ENCODE measurements at places on chromosomes 5 and 9.

DNA sequence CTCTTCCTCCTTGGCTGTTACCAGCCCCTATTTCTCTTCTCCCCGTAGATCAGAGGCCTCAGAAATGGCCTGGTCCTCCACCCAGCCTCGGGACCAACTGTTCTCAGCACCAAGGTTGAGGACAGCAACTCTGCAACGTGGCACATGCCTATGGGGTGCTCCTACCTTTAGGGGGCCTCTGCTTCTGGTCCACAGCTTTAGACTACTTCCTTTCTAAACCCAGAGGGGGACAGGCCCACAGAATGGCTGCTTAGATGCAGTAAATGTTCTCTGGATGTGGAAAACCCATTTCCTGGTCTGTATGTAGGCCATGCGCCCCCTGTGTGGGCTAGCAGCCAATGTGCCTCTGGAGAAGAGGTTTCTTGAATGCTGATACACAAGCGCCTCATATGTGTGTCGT is 68.4 kb downstream of the NRG2 start:
- DNase-seq, result no peak

DNA sequence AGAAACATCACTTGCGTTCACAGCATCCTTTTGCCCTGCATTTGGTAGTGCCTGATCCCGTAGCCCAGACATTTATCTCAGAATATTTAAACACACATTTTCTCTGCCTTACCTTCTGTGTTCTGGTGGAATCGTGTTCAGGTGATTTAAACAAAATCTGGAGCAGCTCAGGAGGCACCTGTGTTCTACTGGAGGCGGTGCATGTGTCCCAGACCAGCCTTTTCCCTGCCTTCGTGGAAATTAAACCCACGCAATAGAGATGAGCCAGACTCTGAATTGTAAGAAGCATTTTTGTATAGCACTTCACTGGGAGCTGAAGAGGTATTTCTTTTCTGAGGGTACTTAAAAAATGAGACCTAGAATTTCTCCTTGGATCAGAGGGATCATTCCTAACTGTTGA is 212.5 kb downstream of the MAST4 start:
- no peak for DNase-seq

DNA sequence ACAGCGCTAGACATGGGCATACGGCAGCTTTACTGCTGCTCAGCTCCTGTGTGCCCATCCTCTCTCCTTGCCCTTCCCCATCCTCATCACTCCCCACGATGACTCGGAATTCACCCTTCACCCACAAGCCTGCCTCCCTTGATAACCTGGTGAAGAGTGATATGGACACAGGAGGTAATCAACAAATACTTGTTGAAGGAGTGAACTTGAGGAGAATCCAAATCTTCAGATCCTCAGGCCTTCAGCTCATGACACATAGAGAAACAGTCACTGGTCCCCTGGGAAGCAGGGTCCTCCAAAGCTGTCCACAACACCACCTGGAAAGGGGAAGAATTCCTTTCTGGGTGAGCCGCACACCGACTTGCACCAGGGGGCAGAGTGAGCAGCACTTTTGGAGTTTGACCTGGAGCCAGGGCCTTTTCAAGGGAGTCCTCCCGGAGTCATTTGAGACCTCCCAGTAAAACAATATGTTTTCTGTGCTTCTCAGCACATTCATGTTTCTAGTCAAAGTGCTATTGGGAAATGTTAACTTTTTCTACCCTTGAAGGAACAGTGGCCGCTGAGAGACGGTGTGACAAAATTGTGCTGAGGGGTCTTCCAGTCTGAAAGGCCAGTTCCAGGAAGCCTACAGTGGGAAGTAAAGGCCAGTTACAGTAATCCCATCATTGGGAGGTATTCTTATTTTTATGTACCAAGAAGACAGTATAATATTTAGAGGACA is 332.3 kb downstream of the CWC27 start:
- DNase-seq, result no peak

DNA sequence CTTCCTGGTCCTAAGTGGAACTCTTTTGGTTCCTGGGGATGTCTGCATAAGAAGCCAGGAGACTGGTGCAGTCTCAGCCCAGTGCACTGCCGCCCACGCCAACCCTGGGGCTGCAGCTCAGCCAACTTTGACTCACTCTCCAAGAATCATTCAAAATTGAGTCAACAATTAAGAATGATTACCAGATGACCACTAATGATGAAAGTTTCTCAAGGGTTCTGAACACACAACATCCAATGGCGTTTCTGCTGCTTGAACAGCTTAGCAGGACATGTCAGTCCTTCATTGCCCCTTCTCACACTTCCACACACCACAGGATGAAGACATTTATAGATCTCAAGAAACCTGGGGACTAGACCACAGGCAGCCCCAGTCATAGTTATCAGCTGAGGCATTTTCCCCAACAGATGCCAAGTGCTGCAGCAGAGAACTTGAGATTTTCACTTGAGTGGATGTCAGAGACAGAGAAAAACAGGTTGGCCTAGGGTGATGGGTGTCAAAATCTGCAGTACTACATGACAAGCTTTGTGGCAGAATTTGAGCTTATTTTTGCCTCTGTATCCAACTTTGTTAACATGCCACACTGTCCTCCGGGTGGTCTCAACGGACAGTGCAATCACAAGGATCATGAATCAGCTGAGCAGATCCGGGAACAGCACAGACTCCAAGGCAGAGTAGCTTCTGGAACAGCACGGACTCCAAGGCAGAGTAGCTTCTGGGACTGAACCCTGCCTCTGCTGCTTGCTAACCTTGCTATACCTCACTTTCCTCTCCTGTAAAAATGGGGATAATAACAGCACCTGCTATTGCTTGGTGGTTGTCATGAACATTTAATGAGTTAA is 356.1 kb downstream of the SPOCK1 start:
- DNase-seq, result no peak

- DNase-seq, result no peak
Measured at GRCh38 chr5:148393390-148393741, 9.6 kb downstream of the FBXO38 start.

DNA sequence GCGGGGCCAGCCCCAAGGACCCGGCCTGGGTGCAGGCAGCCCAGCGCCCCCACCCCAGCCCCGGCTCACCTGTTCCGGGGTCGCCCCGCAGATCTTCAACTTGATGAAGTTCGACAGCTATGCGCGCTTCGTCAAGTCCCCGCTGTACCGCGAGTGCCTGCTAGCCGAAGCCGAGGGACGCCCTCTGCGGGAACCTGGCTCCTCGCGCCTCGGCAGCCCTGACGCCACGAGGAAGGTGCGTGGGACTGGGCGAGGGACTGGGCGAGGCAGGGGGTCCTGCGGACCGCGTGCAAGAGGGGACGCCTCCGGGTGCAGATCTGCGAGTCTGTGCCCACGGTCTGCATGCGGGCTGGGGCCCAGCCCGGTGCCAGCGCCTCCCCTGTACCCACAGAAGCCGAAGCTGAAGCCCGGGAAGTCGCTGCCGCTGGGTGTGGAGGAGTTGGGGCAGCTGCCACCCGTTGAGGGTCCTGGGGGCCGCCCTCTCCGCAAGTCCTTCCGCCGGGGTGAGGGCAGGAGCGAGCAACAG is 9.7 kb downstream of the RGS14 start:
- DNase-seq, result no peak
